Urothelium cell line (cell line): ENCODE measurements at places on chromosomes 12 and 14.
A peak's percentile ranks its signal among the peaks of the same experiment; 100 is the strongest.

GRCh38 chr14:85380881-85381280 lies 149.1 kb upstream of the FLRT2 start:
- no peak for DNase-seq

- no peak for DNase-seq
Measured at GRCh38 chr12:115017346-115017745, 333.4 kb upstream of the TBX3 start.

DNA sequence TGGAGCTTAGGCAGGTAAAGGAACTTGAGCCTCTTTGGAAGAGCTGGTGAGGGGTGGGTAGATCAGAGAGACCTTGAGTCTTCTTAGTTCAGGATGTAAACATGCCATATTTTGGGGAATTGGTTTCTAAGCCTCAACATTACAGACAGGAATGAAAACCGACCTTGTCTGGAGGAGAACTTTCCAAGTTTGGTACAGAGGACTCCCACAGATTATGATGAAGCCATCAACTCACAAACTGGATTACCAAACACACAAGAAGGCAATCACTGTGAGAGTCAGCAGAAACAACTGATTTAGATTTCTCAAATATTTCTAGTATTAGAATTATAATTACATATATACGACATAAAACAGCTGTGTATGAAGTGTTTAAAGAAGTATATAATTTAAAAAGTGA lies 22.3 kb upstream of the AMN1 start:
- DNase-seq = no peak

DNA sequence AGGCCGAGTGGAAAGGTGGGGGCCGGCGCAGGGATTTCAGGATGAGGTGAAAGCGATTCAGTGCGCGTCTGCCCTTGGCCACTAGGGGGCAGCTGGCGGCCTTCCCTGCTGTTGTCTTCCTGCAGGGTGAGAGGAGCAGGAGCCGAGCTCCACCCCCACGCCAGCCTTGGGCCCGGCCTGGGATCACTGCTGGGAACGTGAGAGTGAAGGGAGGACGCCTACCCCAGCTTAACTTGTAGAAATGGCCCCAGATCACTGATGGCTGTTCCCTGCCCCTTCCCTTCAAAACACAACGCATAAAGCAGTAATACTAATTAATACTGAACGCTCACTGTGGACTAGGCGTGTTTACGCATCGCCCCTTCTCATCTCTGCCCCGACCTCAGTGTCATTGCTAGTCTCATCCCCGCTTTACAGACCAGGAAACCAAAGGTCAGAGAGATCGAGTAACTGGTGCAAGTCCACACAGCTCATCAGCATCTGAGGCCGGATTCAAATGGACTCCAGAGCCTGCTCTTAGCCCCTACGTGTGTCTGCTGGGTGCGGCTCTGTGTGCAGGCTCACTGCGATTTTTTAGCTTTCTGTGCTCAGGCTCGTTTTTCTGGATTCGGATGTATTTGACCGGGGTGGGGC lies 24.3 kb downstream of the MVK start:
- DNase-seq = peak; percentile 86

DNA sequence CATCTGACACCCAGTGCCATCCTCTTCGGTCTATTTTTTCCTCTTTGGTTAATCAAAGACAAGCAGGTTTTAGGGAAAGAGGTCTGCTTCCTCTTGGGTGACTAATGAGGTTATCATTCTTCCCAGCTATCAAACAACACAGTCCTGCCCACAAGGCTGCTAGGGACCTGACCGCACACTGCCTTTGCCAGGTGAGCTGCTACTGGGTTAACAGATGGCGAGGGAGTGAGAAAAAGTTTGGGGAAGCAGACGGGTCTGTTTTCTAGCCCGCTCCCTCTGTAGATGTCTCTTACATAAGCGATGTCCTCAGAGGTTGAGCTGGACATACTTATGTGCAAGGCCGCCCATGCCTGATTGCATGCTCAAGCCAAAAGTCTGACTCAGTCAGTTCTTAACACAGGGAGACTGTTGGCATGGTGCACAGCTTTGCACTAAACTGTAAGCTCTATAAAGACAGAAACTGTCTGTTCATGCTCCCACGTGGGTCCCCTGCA lies 94.1 kb downstream of the SLC15A4 start:
- peak; percentile 67 for DNase-seq

DNA sequence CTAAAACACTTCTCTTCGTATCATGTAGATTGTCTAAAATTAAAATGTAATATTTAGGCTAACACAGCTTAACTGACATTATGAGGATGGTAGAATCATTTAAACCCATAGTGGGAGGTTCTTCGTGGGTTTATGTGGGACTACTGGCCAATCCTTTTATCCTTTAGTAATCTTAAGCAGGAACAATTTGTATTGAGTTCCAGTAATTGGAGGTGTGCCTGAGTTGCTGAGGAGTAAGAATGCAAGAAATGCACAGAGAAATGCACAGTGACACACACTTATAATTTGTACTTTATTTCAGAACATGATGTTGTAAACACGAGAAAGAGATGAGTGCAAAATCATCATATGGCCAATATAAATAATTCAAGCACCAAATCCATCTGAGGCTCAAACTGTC lies 22.3 kb downstream of the OTOGL start:
- DNase-seq = no peak

DNA sequence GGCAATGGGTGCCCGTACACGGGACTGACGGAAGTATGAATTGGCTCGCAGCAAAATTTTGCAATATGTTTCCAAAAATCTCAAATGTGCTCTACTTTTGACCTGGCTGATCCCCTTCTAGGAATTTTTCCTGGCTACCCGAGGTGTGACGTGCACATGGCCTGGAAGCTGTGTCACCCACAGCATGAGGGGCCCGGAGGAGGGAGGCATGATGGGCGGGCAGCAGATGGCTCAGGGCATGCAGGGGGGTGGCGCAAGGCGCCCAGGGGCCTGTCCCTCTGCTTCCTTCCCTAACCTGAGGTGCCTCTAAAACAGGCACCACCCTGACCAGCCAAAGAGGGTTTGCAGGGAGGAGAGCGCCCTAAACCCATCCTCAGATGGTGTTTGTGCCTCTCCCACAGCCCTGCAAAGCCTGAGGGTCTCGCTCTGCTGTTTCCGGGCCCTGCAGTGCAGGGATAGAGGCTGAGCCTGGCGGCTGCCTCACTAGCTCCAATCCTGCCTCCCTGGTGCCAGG lies 6.7 kb downstream of the GPR132 start:
- DNase-seq = no peak

DNA sequence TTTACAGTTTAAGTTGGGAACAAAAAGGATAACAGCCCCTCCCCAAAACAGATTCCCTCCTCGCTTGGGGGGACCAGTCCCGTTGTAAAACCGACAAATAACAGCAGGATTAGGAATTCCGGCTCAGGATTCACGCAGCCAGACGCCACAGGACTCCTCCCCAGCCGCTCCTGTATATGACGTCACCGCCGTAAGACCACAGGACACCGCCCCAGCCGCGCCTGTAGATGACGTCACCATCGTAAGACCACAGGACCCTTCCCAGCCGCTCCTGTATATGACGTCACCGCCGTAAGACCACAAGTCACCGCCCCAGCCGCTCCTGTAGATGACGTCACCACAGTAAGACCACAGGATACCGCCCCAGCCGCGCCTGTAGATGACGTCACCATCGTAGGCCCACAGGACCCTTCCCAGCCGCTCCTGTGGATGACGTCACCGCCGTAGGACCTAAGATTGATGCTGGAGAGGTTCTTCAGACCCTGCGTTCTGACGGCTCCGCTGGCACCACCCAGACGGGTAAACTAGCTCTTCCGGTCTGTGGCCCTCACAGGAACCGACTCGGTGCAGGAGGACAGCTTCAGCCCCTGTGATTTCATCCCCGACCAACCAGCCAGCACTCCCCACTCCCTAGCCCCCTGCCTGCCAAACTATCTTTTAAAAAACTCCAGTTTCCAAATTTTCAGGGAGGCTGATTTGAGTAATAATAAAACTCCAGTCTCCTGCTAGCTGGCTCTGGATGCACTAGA lies 43.9 kb upstream of the FBRSL1 start:
- DNase-seq = peak; percentile 45

DNA sequence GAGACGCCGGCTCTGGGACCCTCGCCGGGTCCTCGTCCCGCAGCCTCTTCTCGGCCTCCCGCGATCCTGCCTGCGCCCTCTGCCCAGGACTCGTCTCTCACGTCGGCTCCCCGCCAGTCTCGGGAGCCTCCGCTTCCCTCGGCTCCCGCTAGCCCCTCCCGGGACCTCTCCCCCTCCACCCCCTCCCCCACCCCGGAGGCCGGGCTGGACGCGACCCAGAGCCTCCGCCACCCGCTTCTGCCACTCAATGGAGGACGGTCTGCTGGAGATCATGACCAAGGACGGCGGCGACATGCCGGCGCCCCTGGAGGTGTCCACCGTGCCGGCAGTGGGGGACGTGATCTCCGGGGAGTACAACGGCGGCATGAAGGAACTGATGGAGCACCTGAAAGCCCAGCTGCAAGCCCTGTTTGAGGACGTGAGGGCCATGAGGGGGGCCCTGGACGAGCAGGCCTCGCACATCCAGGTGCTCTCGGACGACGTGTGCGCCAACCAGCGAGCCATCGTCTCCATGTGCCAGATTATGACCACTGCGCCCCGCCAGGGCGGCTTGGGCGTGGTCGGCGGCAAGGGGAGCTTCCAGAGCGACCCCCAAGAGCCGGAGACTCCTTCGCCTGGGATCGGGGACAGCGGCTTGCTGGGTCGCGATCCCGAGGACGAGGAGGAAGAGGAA lies 568 bp downstream of the CCDC184 start:
- DNase-seq = no peak

DNA sequence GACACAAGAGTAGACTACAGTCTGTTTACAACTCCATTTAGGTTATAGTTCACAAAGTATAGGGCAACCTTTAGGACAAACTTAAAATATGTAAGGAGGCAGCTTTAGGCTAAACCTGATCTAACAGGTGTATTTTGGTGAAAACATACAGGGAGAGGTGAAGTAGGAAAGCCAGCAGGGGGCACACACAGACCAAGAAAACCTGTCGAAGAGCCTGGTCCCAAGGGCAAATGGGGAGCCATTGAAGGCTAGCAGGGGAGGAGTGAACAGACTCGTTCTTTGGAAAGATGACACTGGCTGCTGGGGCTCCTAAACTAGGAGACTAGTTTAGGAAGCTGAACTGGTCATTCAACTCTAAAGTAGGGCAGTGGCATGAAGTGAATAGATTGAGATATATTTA lies 138.8 kb upstream of the WSCD2 start:
- DNase-seq = no peak

DNA sequence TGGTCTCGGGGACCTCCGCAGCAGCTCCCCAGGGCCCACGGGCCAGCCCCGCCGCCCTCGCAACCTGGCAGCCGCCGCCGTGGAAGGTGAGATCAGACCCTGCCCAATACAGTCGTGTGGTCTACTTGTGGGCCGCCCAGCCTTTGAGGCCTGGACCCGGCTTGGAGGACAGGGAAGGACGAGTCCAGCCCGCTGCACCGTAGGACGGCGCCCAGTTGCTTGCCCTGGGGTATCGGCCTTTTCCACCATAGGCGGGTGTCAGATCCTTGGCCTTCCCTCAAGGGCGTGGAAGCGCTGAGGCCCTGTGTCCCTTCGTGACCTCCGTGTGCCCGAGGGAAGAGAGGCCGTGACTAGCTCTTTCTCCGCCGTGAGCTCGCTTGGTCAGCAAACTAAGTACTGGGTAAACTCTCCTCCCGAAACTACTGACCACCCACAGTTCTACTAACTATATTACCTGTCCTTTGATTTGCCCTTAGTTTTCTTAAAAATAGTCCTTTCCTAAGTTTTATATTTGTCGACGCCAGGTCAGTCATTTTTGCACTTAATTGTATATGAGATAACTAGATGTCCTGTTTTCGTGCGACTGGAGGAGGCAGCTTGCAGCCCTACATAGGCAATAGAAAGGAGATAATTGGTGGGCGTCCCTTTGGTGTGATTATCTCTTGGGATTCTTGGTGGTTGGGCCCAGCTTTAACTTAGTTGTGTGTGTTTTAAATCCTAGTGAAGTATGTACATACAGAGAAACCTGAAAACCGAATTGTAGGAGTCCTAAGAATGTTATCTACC lies 757 bp downstream of the SLC25A3 start:
- no peak for DNase-seq

DNA sequence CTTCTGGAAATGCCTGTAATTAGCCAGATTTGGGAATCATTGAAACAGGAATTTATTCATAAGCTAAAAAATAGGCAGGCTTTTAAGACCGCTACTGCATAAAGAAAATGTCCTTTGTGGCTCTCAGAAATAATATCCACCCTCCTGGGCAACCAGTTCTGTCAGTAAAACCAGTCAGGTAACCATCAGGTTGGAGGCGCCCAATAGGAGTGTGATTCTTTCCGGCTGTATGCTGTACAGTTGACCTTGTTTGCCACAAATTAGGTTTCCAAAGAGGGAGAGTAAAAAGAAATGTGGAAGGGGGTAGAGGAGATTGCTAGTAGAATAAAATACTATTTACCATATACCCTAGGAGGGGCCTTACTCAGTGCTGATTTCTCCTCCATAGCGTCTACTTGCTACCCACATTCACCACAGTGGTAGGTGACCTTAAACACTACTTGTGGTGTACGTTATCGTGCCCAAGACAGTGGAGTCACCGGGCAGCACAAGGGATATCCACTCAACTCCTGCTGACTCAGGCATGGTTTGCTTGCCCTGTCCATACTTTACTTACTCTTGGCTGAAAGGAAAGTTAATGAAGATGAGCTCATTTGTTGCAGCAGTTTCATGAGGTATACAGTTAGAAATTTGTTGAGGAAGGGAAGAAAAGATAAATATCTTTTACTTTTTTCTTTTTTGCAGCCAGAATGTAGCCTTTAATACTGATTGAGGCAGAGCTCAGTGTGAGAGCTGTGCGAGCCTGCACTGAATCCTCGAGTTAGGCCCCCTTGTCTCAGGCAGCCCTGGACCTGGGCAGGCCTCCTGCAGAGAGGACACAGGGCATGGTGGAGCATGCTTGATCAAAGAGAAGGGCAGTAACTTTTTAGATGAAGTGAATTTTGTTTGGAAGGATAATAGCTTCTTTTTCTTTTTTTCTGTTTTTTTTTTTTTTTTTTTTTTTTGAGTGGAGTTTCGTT lies 76.7 kb downstream of the DIP2B start:
- no peak for DNase-seq

DNA sequence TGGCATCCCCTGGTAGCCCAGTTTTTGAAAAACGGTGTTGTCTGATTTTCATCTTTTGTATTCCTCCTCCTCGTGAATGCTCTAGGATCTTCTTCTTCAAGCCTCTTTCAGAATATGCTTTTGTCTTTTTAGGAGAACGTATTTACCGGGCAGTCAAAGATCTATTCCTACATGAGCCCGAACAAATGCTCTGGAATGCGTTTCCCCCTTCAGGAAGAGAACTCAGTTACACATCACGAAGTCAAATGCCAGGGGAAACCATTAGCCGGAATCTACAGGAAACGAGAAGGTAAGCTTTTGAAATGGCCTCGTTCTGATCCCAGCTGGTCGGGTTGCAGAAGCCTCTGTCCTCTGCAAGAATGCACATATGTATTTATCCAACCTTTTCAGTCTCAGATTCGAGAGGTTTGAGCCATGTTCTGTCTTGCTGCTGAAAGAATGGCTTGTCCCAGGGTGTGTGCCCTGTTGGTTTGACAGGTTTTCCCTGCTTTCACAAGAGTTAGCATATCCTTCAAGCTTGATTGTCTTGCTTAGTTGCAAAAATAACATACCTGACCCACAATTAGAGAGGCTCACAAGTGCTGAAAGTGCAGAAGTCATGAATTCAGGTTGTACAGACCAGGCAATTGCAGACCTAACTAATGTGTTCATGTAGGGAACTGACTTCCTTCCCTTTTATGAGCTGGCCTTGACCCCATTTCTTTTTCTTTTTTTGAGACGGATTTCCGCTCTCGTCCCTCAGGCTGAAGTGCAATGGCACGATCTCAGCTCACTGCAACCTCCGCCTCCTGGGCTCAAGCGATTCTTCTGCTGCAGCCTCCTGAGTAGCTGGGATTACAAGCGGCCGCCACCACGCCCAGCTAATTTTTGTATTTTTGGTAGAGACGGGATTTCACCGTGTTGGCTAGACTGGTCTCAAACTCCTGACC lies 6.8 kb downstream of the KMT5A start:
- no peak for DNase-seq
